ENCODE measurements at places on chromosomes 5 and 9.

DNA sequence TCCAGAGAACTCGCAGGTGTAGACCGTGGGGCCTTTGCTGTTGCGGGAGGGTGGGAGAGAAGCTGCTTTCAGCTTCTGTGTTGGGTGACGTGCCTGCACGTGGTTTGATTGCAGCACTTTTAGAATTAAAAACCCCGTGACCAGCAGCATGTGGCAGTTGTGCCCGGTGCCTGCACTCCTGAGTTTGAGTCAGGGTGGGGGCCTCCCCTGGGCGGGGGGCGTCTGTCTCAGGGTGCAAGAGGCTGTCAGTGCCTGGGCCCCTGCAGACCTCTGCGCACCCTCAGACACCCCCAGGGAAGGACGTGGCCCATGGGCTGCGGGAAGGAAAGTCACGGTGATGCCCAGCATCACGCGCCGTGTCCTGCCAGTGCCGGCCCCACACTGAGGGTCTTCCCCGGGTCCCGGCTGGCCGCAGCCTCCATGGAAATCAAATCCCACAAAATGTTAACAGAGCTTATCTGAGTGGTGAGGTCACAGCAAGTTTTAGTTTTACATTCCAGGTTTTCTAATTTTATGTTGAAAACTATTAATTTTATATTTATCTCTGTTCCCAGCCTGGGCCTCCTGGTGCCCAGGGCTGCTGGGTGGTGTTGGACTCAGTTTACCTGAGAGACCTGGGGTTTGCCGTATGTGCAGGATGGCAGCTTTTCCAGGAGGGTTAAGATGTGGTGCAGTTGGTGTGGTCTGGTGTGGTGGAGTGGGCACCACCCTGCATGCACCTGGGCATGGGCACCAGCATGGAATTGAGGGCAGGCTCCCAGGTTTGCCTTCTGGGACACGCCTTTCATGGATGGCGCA lies 33.3 kb downstream of the AHRR start:
- DNase-seq: no peak

- DNase-seq: peak; percentile 63
These were observed at the start of gene GCNT4 for GRCh38 chr5:75052192-75053053. GCNT4 (minus strand) TSS chr5:75052558; CDS start chr5:75030037, 22,521 bp downstream.

- peak; percentile 79 for DNase-seq
These were observed 59.1 kb downstream of the C9orf152 start for GRCh38 chr9:110148891-110149290.

DNA sequence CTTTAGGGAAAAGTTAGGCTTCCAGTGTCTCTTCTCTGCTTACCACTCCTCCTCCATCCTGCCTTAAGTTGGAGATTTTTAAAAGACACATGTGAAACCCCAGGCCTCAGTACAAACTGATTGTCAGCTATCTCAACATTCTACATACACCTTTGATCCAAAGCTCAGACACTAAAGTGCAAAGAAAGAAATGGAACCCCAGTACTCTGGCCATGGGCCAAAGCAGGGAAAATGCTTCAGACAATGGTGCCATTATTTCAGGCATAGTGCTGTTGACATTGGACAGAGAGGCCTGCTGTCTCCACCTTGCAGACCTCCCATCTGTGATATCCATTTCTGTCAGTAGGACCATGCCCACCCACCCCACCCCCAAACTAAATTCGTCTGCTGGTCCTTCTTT lies 49.1 kb downstream of the G3BP1 start:
- DNase-seq: no peak

DNA sequence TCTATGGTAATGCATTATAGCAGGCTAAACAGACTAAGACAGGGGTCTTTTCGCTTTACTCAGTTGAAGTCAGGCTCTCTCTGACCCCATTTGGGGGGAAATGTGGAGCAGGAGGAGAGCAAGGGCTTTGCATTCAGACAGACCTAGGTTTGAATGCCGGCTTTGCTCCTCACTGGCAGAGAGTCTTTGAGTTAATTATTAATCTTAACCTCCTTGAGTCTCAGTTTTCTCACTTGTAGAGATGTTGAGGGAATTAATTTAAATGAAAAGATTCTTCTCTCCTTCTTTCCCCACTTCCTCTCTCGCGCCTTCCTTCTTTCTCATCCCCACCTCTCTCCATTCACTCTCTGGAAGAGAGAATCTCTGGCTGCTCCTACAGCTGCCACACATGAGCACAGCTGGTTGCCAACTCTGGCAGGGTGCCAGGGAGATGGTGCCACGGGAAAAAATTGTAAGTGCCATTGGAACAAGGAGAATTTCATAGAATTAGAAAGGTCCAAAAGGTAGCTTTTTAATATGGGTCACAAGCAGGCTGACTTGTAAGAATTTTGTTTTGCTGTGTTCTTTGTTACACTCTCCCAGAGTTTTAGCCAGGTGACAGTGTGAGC lies 25.2 kb upstream of the GLRA1 start:
- no peak for DNase-seq

- DNase-seq: peak; percentile 98
These were observed 92.5 kb upstream of the TNFSF8 start for GRCh38 chr9:115022760-115023434.

DNA sequence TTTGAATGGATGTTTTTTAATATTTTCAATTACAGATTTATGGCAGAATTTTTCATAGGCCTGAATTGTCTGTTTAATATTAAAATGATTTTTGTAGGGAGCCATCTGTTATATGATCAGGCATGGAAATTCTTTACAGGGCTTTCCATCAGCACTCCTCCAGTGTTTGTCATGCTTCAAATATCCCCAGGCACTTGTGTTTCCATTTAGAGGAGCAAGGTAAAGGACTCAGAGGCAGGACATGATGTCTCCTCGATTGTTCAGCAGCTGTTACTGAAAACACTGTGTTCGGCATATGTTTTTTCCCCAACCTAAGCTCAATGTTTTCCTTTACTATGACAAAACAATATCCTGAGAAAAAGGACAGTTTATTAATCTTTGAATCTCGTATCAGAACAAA lies 172.3 kb upstream of the RFX3 start:
- no peak for DNase-seq

DNA sequence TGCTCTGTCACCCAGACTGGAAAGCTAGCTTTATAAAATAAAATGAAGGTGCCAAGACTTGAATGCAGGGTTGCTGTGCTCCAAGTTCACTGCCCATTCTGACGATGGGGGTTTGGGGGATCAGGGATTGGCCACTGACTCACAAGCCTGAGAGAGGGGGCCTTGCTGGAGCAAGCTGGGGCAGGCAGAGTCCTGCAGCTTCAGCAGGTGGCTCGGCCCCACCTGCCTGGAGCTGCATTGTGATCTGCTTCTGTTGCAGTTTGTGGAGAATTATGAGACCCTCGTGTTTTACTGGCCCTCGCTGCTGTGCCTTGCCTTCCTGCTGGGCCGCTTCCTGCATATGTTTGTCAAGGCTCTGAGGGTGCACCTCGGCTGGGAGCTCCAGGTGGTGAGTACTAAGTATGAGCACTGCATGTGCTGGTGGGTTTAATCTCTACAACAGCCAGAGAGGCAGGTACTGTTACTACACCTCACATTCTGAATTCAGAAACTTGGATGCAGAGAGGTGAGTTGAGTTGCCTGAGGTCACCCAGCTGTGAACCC lies 31.1 kb upstream of the CCDC180 start:
- no peak for DNase-seq

- DNase-seq: peak; percentile 4
These were observed 630.5 kb downstream of the ANXA1 start for GRCh38 chr9:73782166-73782565.

- no peak for DNase-seq
These were observed 67.4 kb upstream of the RNU6ATAC start for GRCh38 chr9:134231767-134232166.

DNA sequence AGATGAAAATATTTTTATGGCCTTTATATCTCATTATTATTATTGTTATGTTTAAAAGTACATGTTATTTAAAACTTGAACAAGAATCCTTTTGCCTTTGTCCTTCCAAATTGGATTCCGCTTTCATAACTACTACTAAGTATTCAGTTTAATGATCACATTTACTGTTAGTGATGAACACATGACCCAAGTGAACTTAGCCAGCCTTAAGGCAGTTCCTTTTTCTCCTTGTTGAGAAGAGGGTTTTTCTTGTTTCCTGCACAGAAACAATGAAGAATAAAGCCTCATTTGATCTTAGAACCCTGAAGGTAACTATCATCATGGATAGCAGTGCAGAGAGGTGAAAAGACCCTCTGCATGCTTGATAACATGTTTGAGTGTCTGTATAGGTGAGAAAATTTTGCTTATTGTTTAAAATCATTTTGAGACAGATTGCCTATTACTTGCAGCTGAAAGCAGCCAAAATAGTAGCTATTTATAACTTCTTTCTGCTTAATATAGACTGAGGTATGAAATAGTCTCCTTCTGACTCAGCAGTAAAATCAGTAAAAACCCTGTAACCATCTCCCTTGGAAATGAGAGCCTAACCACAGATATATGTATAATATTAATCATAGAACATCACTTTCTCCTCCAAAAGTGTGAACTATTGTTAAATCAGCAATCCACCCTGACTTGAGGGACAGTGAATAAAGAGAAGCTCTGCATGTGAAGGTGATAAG lies 266.2 kb downstream of the SPATA31D1 start:
- DNase-seq: peak; percentile 80

- peak; percentile 55 for DNase-seq
These were observed 963 bp upstream of the CAST start for GRCh38 chr5:96660971-96661854.

GRCh38 chr5:139752506-139753473 lies 42.8 kb upstream of the PSD2 start:
- DNase-seq: peak; percentile 83

DNA sequence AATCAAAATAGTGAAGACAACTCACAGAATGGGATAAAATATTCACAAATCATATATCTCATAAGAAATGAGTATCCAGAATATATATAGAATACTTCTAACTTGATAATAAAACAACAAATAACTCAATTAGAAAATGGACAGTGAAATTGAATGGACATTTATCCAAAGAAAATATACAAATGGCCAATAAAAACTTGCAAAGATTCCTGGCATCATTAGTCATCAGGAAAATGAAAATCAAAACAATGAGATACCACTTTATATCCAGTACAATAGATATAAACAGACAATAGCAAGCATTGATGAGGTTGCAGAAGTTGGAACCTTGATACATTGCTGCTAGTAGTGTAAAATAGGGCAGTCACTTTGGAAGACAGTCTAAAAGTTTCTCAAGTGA lies 12.8 kb upstream of the TLR4 start:
- no peak for DNase-seq

DNA sequence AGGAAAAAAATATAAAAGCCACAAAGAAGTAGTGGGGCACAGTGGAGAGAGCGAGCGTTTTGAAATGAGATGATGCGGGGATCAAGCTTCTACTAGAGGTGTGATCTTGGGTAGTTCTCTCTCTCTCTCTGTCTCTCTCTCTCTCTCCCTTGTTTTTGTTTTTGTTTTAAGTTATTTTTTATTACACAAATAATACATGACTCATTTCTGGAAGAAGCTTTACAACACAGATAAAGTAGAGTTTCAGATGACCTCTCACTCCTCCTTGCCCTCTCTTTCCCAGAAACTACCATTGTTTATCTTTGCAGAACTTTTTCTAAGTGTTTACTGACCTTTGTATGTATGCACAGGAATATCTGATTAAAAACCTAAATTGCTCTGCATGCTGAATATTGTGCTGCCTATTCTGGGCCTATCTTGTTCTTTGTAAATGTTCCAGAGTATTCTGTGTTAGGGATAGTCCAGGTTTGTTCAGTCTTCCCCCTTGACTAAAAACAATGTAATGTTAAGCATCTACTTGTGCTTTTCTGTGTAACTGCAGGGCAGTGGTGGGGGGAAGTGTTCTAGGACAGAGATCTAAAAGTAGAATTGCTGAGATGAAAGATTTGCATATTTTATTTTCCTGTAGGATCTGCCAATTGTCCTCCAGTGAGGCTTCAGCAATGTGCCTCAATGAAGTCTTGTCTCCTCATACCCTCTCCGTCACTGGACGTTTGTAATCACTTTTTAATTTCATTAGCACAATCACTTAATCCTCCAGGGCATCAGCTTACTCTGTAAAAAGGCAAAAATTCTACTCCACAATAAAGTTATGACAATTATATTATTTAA lies 52.0 kb downstream of the FYB1 start:
- DNase-seq: peak; percentile 50

GRCh38 chr5:102857076-102857818 lies 102.1 kb downstream of the PAM start:
- DNase-seq: peak; percentile 36

DNA sequence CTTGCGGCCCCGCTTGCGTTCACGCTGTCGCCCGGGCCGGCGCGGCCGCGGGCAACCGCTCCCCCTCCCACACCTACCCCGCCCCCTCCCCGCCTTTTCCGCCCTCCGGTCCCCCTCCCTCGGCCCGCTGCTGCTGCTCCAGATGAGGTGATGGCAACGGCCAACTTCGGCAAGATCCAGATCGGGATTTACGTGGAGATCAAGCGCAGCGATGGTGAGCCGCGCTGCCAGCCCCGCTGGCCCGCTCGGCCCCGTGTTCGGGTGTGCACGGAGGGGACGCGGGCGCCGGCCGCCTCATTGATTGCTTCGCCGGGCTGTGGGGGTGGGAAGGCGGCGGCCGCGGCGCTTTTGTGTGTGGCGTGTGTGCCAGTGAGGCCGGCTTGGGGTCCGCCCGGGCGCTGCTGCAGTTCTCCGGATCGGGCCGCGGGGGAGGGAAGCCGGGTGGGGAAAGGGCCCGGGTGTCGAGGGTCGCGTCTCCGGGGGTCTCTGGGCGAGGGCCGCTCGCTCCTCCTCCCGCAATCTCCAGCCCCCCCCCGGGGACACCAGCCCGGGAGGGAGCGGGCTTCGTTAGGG lies 403 bp downstream of the KIF2A start:
- no peak for DNase-seq

Data from fibroblast of skin of right biceps (primary cell).